ENCODE measurements at places on chromosomes 7 and 10. TPM values are rescaled to one million over a fixed set of nuclear protein-coding genes. Genes with fewer than 3 reads are reported as not detected.

DNA sequence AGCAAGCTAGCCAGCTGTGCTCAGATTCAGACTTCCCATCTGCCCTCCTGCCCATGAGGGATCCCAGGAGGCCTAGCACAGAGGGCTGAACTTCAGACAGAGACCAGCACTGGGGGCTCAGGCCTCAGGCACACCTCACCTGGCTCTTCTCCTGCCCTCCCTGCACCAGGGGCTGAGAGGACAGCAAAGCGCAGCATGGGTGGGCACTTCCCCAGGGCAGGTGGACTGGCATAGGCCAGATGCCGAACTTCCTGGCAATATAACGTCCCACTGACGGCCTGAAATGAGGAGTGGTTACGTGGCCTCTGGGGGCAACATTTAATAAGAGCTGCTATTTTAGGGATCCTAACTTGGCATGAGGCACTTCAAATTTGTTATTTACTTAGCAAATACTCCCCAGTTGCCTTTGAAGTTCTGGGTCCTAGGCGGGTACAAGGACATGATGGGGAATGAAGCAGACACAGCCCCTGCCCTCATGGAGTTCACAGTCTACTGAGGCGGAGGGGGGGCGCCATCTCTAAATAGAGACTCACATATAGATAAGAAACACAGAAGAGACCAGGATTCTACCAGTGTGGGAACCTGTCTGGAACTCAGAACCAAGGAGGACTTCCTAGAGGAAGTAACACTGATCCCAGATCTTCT is 101.8 kb upstream of the ZMIZ1 start:
- no peak overlapping the region for H3K4me3 ChIP-seq
- no peaks in the 10 kb centered on the region for H3K36me3 ChIP-seq
- no peaks in the 10 kb centered on the region for H3K27me3 ChIP-seq

DNA sequence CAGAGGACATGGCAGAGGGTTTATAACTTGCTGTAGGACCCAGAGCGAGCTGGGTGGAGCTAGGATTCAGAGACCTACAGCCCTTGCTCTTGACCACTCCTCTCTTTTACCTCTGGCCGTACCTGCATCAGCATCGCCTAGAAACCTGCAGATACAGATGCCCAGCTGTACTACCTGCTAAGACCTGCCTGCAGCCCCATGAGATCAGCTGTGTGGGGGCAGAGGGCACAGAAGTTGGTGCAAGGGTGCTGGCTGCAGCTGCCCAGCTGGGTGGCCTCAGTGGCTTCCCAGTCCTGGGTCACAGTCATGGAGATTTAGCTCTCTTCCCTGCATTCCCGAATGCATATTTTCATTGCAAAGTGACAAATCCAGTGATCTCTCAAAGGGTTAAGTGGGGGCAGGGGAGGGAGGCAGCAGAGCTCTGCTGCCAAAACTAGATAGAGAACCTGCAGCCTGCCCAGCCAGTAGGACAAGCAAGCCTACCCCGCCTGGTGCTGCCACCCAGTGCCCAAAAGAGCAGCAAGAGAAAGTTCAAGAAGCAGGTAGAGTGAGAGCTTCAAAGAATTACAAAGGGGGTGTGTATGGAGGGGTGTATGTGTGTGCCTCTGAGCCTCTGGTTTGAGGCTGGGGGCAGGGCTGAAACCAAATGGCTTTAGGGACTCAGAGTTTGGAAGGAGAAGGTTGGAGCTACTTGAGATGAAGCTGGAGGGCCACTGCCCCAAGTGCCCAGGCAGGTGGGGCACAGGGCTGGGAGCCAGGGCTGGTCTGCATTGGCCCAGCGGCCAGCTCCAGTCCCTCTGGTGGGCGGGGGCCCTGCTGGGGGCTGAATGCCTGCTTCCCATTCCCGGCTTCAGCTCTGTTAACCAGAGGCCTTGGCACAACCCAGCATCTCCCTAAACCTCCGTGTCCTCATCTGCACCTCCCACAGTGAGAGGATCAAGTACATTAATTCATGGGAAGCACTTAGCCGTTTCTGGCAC is 6.9 kb downstream of the FAM241B start:
- no peak for DNase-seq
- no peak overlapping the region for H3K4me3 ChIP-seq
- H3K4me1 ChIP-seq: no peaks in the 10 kb centered on the region
- no peak overlapping the region for H3K27ac ChIP-seq
- H3K36me3 ChIP-seq: peaks cover 5% of the 10 kb centered on the region

- no peak overlapping the region for H3K27ac ChIP-seq
- no peaks in the 10 kb centered on the region for H3K27me3 ChIP-seq
- H3K4me1 ChIP-seq: no peaks in the 10 kb centered on the region
- no peak overlapping the region for H3K4me3 ChIP-seq
- no peaks in the 10 kb centered on the region for H3K36me3 ChIP-seq
- no peak for DNase-seq
Measured at GRCh38 chr7:35331730-35332678, 78.1 kb upstream of the TBX20 start.

The ZNF680 gene
- 2.8 TPM for polyA plus RNA-seq

DNA sequence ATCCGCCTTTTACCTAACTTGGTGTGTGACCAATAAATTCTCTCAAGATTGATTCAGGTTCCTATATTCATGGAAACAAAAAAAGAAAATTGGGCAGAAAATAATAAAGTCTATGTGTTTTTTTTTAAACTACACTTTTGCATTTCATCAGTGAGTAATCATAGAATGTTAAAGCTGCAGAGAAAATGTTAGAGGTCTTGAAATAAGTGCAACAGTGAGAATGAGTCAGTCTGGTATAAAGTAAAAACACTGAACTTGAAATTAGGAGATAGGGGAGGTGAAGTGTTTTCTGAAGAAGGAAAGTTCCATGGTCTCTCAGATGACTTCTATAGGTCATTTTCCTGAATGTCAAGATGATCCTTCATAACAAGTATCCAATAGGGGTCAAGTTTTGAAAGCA is 202.6 kb upstream of the NRP1 start:
- H3K4me1 ChIP-seq: peaks cover 7% of the 10 kb centered on the region
- no peak for DNase-seq
- H3K27ac ChIP-seq: no peak overlapping the region

DNA sequence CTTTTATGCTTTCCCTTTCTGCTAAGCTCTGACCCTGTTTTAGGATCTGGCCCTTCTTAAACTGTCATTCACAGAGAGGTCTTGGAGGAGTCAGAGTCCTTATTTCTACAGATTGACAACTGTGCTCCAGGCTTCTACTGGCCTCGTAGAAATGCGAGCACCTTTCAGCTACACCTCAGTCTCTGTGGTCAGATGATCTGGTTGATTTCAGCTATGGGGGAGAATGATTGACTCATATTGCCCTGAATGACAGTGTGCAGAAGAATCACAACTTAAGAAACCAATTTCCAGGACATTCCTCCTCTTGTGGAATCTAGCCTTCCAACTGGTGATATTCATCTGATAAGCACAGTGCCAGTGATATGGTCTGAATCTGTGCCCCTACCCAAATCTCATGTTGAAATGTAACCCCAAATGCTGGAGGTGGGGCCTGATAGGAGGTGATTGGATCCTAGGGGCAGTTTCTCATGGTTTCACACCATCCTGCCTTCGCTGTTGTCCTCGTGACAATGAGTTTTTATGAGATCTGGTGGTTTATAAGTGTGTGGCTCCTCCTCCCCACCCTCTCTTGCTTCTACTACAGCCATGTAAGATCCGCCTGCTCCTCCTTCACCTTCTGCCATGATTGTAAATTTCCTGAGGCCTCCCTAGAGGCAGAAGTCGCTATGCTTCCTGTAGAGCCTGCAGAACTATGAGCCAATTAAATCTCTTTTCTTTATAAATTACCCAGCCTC is 14.0 kb upstream of the CYP3A7 start:
- H3K27ac ChIP-seq: no peak overlapping the region
- no peaks in the 10 kb centered on the region for H3K4me1 ChIP-seq
- no peaks in the 10 kb centered on the region for H3K27me3 ChIP-seq
- H3K36me3 ChIP-seq: no peaks in the 10 kb centered on the region
- no peak for DNase-seq

The STOX1 gene
- polyA plus RNA-seq: 0.21 TPM

- H3K27ac ChIP-seq: no peak overlapping the region
- peaks cover 6% of the 10 kb centered on the region for H3K36me3 ChIP-seq
- no peak for DNase-seq
- H3K4me3 ChIP-seq: no peak overlapping the region
Measured at GRCh38 chr10:17684537-17684936, 40.6 kb downstream of the STAM start.

GRCh38 chr10:61164458-61165160 is 220.6 kb upstream of the RHOBTB1 start:
- H3K4me3 ChIP-seq: no peak overlapping the region
- H3K27ac ChIP-seq: no peak overlapping the region
- no peaks in the 10 kb centered on the region for H3K4me1 ChIP-seq
- peaks cover 3% of the 10 kb centered on the region for H3K36me3 ChIP-seq

GRCh38 chr7:51308265-51308664 is 8.3 kb downstream of the COBL start:
- DNase-seq: no peak
- H3K36me3 ChIP-seq: no peaks in the 10 kb centered on the region
- H3K27me3 ChIP-seq: no peaks in the 10 kb centered on the region
- H3K27ac ChIP-seq: no peak overlapping the region
- no peak overlapping the region for H3K4me3 ChIP-seq

DNA sequence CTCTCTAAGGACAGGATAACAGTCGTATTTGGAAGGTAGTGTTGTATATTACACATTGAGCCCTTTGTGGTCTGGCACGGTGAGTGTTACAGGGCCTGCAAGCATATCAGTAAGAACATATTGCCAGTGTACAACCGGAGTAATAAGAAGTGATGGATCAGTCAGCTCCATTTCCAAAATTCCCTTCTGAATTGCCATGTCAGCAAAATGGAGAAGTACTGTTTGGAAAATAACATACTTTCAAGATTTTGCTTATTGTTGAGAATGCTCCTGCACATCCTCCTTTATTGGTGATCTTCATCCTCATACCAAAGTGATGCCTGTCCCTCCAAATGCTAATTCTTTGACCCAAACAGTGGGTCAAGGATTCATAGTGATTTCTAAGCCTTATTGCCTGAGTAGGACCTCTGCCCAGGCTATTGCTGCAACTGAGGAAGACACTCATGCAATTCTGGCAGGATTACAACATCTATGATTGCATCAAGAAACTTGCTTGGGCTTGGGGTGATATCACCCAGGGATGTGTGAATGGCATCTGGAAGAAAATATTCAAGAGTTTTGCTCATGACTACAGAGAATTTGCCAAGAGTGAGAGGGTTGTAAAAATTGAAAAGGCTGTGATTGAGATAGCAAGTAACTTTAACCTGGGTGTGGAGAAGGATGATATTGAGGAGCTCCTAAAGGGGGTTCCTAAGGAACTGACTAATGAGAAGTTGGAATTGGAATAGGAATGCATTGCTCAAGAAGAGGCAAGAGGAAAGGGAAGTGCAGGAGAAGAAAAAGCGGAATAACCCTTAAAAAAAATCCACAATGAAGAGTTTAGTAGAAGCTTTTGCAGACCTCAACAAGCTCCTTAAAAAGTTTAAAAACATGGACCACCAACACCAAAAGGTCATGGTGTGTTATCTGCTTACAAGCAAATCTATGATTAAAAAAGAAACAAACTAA is 452.2 kb upstream of the SORCS1 start:
- DNase-seq: no peak
- no peaks in the 10 kb centered on the region for H3K27me3 ChIP-seq
- no peak overlapping the region for H3K4me3 ChIP-seq
- no peaks in the 10 kb centered on the region for H3K4me1 ChIP-seq
- H3K36me3 ChIP-seq: no peaks in the 10 kb centered on the region
